Epithelial cell of esophagus (primary cell): ENCODE measurements at places on chromosomes 16 and 17.

DNA sequence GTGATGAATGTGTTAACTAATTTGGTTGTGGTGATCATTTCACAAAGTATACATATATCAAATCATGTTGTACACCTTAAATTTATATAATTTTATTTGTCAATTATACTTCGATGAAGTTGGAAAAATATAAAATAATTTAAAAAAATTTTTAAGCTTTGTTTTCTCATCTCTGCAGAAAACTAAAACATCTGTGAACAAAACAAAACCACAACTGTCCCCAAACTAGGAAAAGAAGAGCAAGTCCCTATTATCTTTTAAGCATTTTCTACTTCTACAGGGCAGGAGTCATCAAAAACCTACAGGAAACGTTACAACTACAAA, 6.5 kb downstream of the HSDL1 start:
- DNase-seq, result no peak

- no peak for DNase-seq
These were observed 79.8 kb downstream of the CMIP start for GRCh38 chr16:81524382-81524781.

- DNase-seq, result no peak
These were observed 146.3 kb upstream of the NOG start for GRCh38 chr17:56447171-56447570.

- no peak for DNase-seq
These were observed 96.5 kb downstream of the WSCD1 start for GRCh38 chr17:6166492-6167179.

- no peak for DNase-seq
These were observed 14.1 kb downstream of the FAM222B start for GRCh38 chr17:28828294-28829040.

GRCh38 chr16:58511933-58512815, 3.1 kb upstream of the SETD6 start:
- DNase-seq, result peak; percentile 78

DNA sequence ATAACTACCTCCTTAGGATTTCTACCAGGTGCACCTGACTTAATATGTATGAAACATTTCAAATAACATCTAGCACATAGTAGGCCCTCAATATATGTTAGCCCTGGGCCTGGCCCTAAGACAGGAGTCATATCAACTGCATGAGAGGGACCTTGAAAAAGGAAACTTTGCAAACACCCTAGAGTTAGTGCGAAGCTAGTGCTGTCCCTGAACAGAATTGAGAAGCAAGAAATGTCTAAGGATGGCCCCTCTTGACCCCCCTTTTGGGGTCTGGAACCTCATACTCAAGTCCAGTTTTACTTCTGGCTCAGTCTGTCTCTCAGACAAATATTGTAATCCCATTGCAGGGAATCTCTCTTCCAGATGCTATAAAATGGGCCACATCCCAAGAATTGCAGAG, 80.5 kb downstream of the CBLN1 start:
- DNase-seq, result no peak

- DNase-seq, result peak; percentile 97
These were observed 46.8 kb downstream of the HIC1 start for GRCh38 chr17:2101448-2102257.

- no peak for DNase-seq
These were observed 882 bp upstream of the ATP6V0C start for GRCh38 chr16:2512735-2513404.

- DNase-seq, result peak; percentile 78
These were observed 601 bp downstream of the PHKB start for GRCh38 chr16:47461598-47462266.

DNA sequence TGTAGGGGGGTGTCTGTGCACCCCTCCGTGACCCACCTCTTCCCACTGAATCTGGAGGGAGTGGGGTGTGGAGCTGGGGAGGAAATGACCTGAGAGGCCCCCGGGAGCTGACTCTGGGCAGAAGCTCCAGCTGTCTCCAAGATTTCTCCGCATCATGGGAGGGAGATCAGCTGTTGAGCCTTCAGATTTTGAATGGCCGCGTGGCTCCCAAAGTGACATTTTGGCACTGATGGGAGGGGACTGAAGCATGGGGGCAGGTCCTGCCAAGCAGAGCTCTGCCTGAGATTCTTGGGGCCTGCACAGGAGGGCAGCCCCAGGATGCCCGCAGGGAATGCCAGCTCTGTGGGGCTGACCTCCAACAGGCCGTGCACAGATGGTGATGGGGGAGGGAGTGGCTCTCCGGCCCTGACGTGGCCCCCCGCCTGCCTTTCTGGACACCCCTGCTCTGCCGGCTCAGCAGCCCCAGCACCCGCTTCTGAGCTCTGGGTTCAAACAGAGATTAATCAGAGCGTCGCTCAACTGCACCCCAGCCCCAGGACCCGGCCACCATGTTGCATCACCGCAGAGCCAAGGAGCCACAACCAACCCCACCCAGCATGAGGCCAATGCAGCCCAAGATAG, 25.3 kb upstream of the UBE2I start:
- no peak for DNase-seq

GRCh38 chr17:7767405-7768021, 50.0 kb downstream of the DNAH2 start:
- DNase-seq, result peak; percentile 24

- no peak for DNase-seq
These were observed 495.9 kb upstream of the RBFOX1 start for GRCh38 chr16:6836766-6837165.

DNA sequence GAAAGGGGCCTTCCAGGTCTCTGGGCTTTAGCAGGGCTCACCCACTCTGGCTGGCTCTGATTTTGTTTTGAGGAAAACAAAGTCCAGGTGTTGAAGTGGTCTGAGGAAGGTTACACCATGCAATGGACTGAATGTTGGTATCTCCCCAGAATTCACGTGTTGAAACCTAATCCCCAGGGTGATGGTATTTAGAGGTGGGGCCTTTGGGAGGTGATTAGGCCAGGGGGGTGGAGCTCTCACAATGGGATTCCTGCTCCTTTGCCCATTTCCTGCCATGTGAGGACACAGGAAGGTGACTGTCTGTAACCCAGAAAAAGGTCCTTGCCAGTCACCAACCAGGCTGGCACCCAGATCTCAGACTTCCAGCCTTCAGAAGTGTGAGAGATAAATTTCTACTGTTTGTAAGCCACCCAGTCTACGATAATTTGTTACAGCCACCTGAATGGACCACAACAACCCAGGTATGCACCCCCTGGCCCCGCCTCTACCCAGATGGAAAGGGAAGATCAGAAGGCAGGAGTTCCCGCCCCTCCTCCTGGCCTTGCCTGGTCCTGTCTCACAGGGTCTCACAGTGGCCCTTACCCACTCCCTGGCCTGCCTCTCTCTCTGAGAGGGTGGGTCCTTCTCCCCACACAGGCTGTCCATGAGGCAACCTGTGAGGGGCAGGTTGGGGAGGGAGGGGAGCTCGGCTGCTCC, 32.0 kb downstream of the LRRC75A start:
- peak; percentile 60 for DNase-seq

GRCh38 chr16:73615071-73615940, 567.4 kb upstream of the ZFHX3 start:
- DNase-seq, result no peak

DNA sequence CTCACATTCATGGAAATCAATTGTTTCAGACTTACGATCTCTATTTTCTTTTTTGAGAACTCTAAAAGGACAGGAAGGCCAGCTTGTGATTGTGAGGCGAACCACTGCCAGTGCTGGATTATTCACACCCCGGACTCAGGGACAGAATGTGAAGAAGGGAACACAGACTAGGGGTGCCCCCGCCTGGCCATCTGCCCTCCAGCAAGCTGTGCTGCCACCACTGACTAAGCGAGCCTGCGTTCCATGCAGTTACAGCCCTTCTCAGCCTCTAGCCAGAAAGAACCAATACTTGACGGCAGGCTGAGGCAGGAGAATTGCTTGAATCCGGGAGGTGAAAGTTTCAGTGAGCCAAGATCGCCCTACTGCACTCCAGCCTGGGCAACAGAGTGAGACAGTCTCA, 2.8 kb downstream of the HAGH start:
- peak; percentile 82 for DNase-seq

GRCh38 chr17:42618442-42619150, 9.1 kb downstream of the TUBG1 start:
- peak; percentile 44 for DNase-seq

DNA sequence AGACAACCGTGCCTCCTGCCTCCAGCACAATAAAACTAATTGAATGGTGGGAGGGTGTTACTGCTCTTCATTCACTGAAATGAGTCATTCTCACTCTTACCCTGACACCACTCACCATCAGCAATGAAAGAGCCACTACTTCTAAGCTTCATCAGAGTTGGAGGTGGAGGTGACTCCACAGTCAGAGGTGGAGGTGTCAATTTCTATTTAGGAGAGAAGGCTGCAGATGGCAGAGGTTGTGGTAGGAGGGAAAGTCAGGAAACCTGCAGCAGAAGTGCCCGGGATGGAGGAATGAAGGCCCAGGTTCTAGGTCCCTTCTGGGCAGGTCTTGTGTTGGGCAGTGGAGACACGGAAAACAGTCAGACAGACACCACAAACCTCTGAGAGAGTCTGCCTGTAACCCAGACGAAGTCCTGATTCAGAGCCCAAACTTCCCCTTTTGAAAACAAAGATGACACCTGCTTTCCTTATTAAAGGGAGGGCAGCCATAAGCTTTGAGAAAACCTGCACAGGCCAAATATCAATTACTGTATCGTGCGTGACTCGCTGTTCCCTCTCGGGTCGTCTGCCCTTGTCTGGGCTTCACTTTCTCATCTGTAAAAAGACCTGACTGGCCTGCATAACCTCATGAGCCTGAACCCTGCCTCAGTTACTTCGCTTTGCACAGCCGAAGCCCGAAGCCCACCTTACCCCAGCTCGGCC, 668 bp downstream of the ATPAF2 start:
- peak; percentile 53 for DNase-seq

- DNase-seq, result peak; percentile 78
These were observed 199.1 kb downstream of the KATNIP start for GRCh38 chr16:27748868-27749546.

- DNase-seq, result no peak
These were observed 146.4 kb downstream of the SOCS1 start for GRCh38 chr16:11109566-11109965.

- no peak for DNase-seq
These were observed 26.4 kb downstream of the TMEM235 start for GRCh38 chr17:78257810-78258322.

DNA sequence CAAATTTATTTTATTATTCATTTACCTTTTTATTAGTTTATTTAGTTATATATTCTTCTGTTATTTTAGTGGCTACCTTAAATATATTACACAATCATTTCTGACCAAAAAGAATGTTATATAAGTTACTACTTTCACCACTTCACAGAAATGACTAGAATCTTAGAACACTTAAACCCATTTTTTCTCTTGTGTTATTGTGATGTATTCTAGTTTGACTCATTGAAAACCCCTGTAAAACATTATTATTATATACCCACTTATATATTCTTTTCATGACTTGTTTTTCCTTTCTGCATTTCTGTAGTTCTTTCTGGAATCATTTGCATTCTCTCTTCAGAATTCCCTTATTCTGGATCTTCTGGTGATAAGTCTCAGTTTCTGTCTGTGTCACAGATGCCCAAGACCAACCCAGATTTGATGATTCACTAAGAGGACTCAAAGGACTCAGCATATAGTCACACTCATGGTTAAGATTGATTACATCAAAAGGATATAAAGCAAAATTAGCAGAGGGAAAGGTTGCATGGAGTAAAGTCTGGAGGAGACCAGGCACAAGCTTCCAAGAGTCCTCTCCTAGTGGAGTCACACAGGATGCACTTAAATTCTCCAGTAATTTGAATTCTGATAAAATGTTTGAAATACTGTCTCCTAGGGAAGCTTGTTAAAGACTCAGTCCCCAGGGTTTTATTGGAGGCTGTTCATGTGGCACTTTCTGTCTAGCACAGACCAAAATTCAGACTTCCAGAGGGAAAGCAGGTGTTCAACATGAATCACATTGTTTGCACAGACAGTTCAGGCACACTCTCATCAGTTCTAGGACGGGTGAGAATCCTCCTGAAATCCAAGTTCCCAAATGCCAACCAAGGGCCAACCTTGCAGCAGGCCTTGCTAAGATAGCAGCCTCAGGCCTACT, 7.7 kb downstream of the GINS3 start:
- peak; percentile 74 for DNase-seq

DNA sequence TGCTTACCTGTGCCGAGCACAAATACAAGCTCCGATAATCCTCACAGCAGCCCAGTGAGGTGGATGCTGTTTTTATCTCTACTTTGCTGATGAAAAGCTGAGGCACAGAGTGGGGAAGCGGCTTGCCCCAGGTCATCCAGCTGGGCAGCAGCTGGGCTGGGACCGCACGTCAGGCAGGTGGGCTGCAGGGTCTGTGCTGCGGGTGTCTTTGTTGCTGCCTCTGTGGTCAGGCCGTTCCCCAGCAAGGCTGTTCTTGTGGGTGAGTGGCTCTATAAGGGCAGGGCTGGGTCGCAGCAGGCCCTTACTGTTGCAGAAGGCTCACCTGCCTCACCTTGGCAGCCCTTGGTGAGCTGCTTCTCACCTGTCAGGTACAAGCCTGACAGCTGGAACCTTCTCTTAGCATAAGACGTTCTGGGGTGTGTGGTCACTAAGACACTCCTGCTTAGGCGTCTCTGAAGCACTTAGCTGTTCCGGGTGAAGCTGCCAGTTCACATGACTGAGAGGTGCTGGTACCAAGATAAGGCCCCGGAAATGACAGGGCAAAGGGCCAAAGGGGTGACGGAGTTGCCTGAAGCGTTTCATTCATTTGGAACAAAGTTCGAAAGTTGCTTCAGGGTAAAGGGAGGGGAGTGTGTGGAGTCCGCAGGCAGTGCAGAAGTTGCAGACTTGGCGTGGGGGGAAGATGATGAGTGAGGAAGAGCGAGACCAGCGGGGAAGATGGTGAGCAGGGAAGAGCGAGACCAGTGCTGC, 17.4 kb downstream of the IRF8 start:
- no peak for DNase-seq

GRCh38 chr16:89313583-89313982, 96.1 kb downstream of the ZNF778 start:
- DNase-seq, result no peak

DNA sequence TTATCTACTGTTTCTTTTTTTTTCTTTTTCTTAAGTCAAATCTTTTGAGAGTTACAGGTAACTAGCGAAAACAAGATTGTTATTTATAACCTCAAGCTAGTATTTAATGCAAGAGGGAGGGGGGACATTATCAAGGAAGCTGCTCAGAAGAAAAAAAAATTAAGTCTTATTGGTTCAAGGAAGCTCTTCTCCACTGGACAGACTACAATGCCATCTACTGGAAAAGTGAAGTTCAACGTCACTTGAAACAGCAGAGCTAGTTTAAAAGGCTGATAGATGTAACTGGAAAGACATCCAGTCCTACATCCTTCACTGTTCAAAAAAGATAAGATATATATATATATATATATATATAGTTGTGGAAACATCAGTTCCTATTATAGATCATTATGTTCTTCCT, 418.0 kb upstream of the PSMD7 start:
- DNase-seq, result peak; percentile 77

- DNase-seq, result no peak
These were observed 47.6 kb upstream of the IRX3 start for GRCh38 chr16:54334208-54334607.

GRCh38 chr16:23835390-23836077, at the start of gene PRKCB:
Gene PRKCB, plus strand, starts transcription at chr16:23835983.
- DNase-seq, result peak; percentile 57

- DNase-seq, result no peak
These were observed 18.7 kb downstream of the USP36 start for GRCh38 chr17:78821961-78822360.
